ENCODE measurements at places on chromosomes 11 and 22. TPM values are rescaled to one million over a fixed set of nuclear protein-coding genes. Genes with fewer than 3 reads are reported as not detected.

GRCh38 chr22:45866126-45866645, 110.8 kb downstream of the WNT7B start:
- no peaks in the 10 kb centered on the region for H3K27me3 ChIP-seq
- H3K36me3 ChIP-seq, result peaks cover 8% of the 10 kb centered on the region
- H3K4me1 ChIP-seq, result peaks cover 11% of the 10 kb centered on the region
- H3K27ac ChIP-seq, result no peak overlapping the region

The HBE1 gene
- total RNA-seq, result not detected

GRCh38 chr11:76456571-76456970, 11.8 kb downstream of the EMSY start:
- peaks cover 29% of the 10 kb centered on the region for H3K36me3 ChIP-seq
- peaks cover 14% of the 10 kb centered on the region for H3K4me1 ChIP-seq
- no peak overlapping the region for H3K27ac ChIP-seq
- DNase-seq, result no peak

The CRYBB2 gene
- total RNA-seq, result not detected

The MRGPRE gene
- total RNA-seq, result not detected

GRCh38 chr11:67494371-67495233, 10.6 kb downstream of the PITPNM1 start:
- no peak overlapping the region for H3K27ac ChIP-seq
- H3K36me3 ChIP-seq, result peaks cover 14% of the 10 kb centered on the region
- no peaks in the 10 kb centered on the region for H3K4me1 ChIP-seq
- DNase-seq, result no peak

DNA sequence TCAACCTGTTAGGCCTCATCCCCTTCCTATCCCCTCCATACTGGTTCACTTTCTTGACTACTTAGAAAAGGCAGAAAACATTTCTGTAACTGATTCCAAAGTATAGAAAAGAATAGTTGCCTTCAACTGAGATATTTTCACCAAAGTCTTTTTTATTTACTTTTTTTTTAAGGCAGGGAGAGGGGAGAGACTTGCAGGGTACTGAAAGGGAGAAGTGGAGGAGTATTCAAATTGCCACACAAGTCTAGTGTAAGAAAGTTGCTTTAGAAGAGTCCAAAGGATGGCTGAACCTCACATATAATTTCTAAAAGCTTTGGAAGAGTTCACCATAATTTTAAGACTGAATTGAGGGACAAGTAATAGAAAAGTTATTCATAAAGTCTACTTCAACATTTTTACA, 6.3 kb downstream of the PHF21A start:
- DNase-seq, result no peak
- H3K4me3 ChIP-seq, result no peak overlapping the region
- peaks cover 49% of the 10 kb centered on the region for H3K4me1 ChIP-seq
- peak overlapping the region; percentile 27 for H3K27ac ChIP-seq
- peaks cover 2% of the 10 kb centered on the region for H3K36me3 ChIP-seq

- H3K36me3 ChIP-seq, result no peaks in the 10 kb centered on the region
- DNase-seq, result peak; percentile 92
- peaks cover 60% of the 10 kb centered on the region for H3K27me3 ChIP-seq
Observed at GRCh38 chr11:133082841-133083488, 449.3 kb downstream of the OPCML start.

GRCh38 chr11:64695548-64695947, 27.4 kb downstream of the NRXN2 start:
- no peaks in the 10 kb centered on the region for H3K36me3 ChIP-seq
- H3K4me3 ChIP-seq, result no peak overlapping the region
- peaks cover 78% of the 10 kb centered on the region for H3K27me3 ChIP-seq
- H3K4me1 ChIP-seq, result no peaks in the 10 kb centered on the region
- DNase-seq, result no peak
- H3K27ac ChIP-seq, result no peak overlapping the region

DNA sequence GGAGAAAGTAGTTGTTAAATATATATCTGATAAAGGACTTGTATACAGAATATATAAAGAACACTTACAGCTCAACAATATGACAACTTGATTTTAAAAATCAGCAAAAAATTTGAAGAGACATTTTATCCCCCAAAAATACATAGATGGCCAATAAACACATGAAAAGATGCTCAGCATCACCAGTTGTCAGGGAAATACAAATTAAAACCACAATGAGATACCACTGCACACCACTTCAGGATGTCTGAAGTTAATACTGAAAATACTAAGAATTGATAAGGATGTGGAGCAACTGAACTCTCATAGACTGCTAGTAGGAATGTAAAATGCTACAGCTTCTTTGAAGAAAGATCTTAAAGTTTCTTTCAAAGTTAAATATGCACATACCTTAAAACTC, 49.2 kb downstream of the KREMEN1 start:
- H3K27ac ChIP-seq, result no peak overlapping the region
- no peak for DNase-seq
- no peaks in the 10 kb centered on the region for H3K36me3 ChIP-seq
- H3K27me3 ChIP-seq, result peaks cover 5% of the 10 kb centered on the region
- H3K4me1 ChIP-seq, result no peaks in the 10 kb centered on the region
- H3K4me3 ChIP-seq, result no peak overlapping the region

The ADM2 gene
- total RNA-seq, result 21.1 TPM
